ENCODE measurements at places on chromosomes 2 and 18.

GRCh38 chr2:239668042-239668441 lies 267.2 kb upstream of the HDAC4 start:
- no peak for DNase-seq

GRCh38 chr2:113876503-113877387 lies 13.1 kb upstream of the ACTR3 start:
- DNase-seq, result peak; percentile 73

- no peak for DNase-seq
Measured at GRCh38 chr2:32835148-32835547, 111.6 kb upstream of the LTBP1 start.

GRCh38 chr2:206920310-206920709 lies 19.0 kb upstream of the CPO start:
- no peak for DNase-seq

GRCh38 chr2:95353055-95353575 lies 49.4 kb upstream of the FAHD2A start:
- DNase-seq, result no peak

DNA sequence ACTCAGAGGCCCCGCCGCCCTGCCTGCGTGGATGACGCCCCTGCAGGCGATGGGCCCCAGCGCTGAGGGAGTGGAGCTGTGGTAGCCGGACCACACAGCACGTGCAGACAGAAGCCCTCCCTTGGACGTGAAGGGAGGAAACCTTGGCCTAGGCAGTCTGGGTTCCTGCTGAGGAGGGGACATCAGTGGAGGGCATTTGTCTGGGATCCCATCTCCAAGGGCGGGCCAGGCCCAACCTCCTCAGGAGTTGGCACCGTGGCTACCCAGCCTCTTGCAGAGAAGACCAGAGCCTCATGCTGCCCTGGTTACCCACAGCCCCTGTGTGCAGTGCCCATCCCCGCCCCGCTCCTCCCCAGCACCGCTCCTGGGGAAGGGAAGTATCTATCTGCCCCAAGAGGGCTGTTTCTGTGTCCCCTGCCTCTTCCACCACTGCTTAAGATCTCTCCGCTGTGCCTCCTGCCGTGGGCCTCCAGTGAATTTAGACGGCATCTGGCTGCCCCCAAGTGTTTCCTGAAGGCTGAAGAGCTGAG lies 241.8 kb downstream of the KLHL29 start:
- no peak for DNase-seq

GRCh38 chr2:48508461-48509124 lies 21.4 kb upstream of the STON1 start:
- peak; percentile 15 for DNase-seq

- DNase-seq, result no peak
Measured at GRCh38 chr2:239216614-239217273, 184.1 kb downstream of the HDAC4 start.

DNA sequence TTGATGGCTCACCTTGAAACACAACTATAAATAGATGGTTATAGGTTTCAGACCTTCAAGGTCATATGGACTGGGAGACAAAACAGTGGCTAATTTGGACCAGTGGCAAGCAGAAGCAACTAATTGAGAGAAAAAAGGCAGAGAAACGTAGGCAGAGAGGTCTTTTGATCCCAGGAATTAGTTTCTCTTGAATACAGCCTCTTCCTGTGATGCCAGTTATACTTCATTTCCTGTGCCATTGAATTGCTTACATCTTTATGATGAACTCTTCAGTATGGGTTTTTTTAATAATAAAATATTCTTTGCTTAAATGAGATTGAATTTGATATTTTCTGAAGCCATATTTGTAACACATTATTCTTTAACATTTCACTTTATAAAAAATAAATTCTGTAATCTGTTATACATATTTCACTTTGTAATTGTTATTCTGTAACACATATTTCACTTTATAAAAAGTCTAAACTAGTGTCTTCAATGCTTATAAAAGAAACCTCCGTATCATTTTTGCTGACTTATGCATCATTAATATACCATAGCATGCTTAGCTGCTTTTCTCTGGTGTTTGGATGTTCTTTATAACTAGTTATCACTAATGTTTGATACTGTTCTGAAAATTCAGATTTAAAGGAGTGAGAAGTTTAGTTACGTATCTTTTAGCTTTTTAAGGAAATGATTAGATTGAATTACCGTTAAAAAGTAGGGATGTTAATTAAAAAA lies 8.9 kb downstream of the VAPA start:
- DNase-seq, result no peak

Measured in HuH-7 (cell line).